ENCODE measurements at places on chromosomes 12 and 14. TPM values are rescaled to one million over a fixed set of nuclear protein-coding genes. Genes with fewer than 3 reads are reported as not detected.

STAB2 gene
- total RNA-seq: 0.35 TPM

ACSM4 gene
- total RNA-seq: not detected

TSFM gene
- total RNA-seq: 32.7 TPM

CRY1 gene
- 14.8 TPM for total RNA-seq

CLEC6A gene
- total RNA-seq: not detected

TRIM9 gene
- total RNA-seq: 1.3 TPM

SLC38A4 gene
- 0.45 TPM for total RNA-seq

PLEKHA5 gene
- total RNA-seq: 10.9 TPM

LRRC43 gene
- 1.1 TPM for total RNA-seq

TPH2 gene
- total RNA-seq: not detected

AHNAK2 gene
- 15.7 TPM for total RNA-seq

GPX2 gene
- not detected for total RNA-seq

SLC48A1 gene
- total RNA-seq: 40.3 TPM

CFAP73 gene
- not detected for total RNA-seq

MUCL1 gene
- not detected for total RNA-seq

PRH1 gene
- total RNA-seq: 13.0 TPM

MYO1A gene
- total RNA-seq: 3.6 TPM

HOXC4 gene
- 2.2 TPM for total RNA-seq

AVPR1A gene
- 12.1 TPM for total RNA-seq

CCDC196 gene
- total RNA-seq: not detected

LRP1 gene
- total RNA-seq: 954 TPM

CIROP gene
- not detected for total RNA-seq

WDR89 gene
- total RNA-seq: 9.0 TPM

KCNC2 gene
- not detected for total RNA-seq

FLVCR2 gene
- 9.5 TPM for total RNA-seq

TSHR gene
- 0.39 TPM for total RNA-seq

KRT6C gene
- total RNA-seq: not detected

GPR65 gene
- total RNA-seq: 3.4 TPM

GYS2 gene
- 0.10 TPM for total RNA-seq

RPL10L gene
- not detected for total RNA-seq

SPIC gene
- not detected for total RNA-seq

MOAP1 gene
- 18.7 TPM for total RNA-seq

LRP1-AS gene
- not detected for total RNA-seq
